ENCODE measurements at places on chromosomes 3 and 15.

GRCh38 chr3:138902171-138902570 lies 44.8 kb downstream of the FOXL2 start:
- no peak for DNase-seq

DNA sequence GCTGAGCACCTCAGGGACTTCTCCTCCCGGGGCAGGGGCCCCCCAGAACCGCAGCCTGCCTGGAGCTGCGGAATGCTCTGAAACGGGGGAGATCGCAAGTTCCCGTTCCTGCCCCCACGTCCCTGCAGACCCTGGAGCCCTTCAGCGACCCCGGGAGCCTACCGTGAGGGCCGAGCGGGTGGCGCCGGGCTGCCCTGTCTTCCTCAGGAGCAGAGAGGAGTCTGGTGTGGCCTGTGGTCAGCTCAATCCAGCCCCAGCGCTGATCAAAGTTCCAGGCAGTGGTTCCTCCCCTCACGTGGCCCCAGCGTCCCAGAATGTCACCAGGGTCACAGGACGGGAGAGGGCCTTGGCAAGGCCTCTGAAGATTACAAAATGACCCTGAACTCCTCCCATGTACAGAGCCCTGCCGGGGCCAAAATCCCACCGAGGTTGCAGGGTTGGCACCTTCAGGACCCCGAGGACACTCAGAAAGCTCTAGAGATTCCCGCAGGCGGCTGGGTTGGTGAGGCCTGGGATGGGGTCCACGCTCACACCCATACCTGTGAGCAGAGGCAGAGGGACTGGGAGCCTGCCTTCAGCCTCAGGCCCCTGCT lies at the start of gene CPN2:
Gene CPN2, minus strand, starts transcription at position 249 of the 593 bp plus-strand sequence. CDS start 8,626 bp downstream, outside the sequence.
- DNase-seq, result no peak

- DNase-seq, result no peak
These were observed 23.3 kb downstream of the SLC6A6 start for GRCh38 chr3:14425581-14426304.

DNA sequence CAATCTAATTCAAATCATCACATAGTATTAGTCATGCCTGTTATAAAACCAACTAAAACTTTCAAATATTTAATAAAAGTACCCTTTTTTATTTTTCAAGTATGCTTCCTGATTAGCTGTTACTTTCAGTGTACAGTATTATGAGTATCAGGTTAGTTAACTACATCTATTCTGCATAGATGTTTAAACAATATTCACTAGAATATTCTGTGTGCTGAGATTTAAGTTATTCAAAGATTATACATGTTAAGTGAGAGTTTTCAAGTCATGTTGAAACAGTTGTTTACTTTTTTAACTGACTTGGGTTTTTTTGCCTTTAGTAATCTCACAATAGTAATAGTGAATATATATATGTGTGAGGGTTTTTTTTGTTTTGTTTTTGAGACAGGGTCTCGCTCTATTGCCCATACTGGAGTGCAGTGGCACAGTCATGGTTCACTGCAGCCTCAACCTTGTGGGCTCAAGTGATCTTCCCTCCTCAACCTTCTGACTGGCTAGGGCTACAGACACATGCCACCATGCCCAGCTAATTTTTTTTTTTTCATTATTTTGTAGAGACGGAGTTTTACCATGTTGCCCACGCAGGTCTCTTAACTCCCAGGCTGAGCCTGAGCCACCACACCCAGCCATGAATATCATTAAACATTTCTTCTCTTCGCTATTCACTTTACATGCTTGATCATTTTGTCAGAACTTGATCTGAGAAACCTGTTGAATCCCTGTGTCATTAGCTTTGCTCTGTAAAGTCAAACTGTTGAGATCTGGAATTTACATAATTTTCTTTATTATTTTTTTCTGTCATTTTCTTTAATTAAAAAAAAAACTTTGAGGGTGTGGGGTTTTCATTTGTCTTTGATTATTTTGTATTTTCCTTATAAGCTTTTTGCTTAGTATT lies 286.2 kb upstream of the UBE2E1 start:
- no peak for DNase-seq

DNA sequence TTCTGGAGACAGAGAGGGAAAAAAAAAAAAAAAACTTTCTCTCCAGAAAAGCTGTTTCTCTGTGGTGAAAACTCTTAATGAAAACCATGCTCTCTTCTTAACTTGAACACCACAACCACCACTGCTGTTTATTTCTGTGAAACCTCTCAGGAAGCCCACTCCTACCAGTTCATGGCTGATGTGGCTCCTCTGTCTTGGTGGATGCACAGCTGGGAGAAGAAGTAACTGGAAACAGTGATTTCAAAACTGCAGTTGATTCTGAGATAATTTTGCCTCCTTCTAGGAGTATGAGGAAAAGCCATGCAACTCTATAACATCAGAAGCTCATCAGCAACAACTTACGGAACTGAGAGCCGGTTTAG lies 40.2 kb upstream of the PYGO1 start:
- DNase-seq, result no peak

- DNase-seq, result no peak
These were observed 74.2 kb downstream of the NMD3 start for GRCh38 chr3:161295325-161295724.

- no peak for DNase-seq
These were observed 382.9 kb downstream of the GABRG3 start for GRCh38 chr15:27353856-27354255.

GRCh38 chr15:70058642-70059360 lies 38.9 kb downstream of the TLE3 start:
- DNase-seq, result peak; percentile 50

GRCh38 chr3:191314109-191314728 lies 15.0 kb upstream of the CCDC50 start:
- DNase-seq, result no peak

DNA sequence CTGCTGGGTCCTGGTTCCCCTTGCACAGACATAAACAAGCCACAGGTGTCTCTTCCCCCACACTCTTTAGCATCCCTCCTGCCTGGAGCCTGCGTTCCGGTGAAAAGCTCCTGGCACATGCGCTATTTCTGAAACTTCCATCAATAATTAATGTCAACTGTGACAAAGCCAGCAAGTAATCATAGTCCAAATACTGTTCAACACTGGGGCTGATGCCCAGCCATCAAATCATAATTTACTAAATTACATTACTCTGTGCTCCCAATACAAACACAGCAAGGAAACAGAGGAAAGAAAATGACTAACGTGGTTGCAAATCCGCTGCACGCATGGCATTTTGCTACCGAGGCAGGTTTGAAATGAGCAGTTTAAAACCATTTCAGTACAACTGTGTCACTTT lies 294.7 kb downstream of the ERC2 start:
- DNase-seq, result no peak

GRCh38 chr15:85589851-85590250 lies 204.9 kb downstream of the KLHL25 start:
- no peak for DNase-seq

- DNase-seq, result no peak
These were observed 98.1 kb upstream of the CTNNB1 start for GRCh38 chr3:41101231-41101630.

GRCh38 chr3:115626006-115626409 lies 2.7 kb downstream of the GAP43 start:
- DNase-seq, result no peak

DNA sequence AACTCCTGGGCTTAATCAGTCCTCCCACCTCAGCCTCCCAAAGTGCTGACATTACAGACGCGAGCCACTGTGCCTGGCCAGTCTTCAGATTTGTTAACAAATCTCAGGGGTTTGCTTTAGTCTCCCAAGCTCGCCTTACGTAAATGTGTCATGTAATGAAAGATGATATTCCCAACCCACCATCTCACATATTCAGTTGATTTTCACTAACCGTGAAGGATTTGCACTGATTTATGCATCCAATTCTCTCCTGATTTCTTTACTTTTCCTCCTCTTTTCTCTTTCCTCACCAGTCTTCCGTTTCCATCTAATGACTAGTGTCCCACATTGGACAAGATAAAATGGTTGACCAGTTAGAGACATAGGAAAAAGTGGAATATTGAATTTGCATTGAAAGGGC lies 72.6 kb downstream of the TCF12 start:
- DNase-seq, result no peak

GRCh38 chr3:188169830-188170455 lies 16.0 kb downstream of the LPP start:
- peak; percentile 83 for DNase-seq

- DNase-seq, result no peak
These were observed 105.9 kb downstream of the KCNH8 start for GRCh38 chr3:19254189-19254588.

GRCh38 chr3:124997303-124998246 lies 58.2 kb downstream of the HEG1 start:
- no peak for DNase-seq

DNA sequence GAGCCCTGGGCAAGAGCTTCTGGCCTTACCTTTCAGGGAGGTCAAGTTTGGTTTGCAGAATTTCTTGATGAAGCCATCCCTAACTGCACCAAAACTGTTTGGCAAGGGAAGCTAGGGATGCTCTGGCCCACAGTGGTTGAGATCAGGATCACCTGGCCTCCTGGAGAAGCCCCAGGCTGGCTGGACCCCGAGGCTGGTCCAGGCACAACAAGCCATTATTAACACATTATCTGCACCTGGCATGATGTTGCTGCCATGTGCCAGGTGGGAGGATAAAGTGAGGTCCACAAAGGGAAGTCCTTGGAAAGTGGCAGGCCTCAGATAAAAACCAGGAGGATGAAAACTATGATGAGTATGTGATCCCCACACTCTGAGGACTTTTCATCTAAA lies 35.9 kb upstream of the DUSP7 start:
- DNase-seq, result no peak

- no peak for DNase-seq
These were observed 229.2 kb upstream of the ZPLD1 start for GRCh38 chr3:102205647-102206046.

GRCh38 chr15:93087825-93088199 lies 1.2 kb downstream of the RGMA start:
- peak; percentile 89 for DNase-seq

DNA sequence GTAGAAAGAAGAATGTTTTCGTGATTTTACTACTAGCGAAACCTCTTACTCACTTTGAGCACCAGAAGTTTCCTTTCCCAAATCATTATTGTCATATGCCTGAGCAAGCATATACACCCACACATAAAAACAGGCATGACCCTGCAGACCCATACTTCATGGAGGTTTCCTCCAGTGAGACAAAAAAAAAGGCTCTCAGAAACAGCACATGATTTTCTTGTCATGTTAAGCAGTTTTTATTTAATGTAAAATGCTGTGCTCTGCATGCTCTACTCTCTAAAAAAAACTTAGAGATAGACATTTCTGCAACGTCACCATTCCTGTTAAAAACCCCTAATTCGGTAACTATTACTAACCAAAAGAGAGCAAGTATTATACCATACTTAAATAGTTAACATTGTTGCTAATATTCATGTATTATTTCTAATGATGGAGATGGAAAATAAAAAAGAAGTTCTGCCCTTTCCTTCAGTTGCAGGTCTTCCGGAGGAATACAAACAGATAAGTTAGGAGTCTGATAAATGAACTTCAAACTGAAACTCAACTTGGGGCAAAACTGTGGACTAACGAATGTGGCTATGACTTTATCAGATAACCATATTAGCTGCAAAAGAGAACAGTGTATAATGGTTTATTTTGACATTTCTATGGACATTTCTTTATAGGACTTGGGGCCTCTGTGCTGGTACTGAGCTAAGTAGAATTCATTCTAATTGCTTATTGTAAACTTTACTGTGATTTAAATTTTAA lies 15.9 kb downstream of the CD200R1 start:
- DNase-seq, result no peak

DNA sequence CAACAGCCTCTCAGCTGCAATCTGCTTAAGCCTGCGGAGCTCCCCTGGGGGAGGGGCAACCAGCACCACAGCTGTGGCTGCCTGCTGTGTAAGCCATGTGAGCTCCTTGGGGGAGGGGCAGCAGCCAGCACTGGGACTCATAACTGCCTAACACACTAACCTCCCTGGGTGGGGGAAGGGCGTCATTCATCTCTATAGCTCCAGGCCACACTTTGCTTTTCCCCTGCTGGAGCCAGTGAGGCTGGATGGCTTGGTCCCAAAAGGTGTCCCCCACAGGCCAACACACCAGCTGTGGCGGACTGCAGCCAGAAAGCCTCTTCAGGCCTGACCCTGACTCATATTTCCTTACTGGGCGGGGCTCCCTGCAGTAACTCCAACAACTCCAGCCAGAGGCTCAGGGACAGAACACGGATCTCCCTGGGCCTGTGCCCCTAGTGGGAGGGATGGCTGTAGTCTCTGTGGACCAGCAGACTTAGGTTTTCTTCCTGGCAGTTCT lies 129.8 kb downstream of the PPM1L start:
- peak; percentile 72 for DNase-seq

DNA sequence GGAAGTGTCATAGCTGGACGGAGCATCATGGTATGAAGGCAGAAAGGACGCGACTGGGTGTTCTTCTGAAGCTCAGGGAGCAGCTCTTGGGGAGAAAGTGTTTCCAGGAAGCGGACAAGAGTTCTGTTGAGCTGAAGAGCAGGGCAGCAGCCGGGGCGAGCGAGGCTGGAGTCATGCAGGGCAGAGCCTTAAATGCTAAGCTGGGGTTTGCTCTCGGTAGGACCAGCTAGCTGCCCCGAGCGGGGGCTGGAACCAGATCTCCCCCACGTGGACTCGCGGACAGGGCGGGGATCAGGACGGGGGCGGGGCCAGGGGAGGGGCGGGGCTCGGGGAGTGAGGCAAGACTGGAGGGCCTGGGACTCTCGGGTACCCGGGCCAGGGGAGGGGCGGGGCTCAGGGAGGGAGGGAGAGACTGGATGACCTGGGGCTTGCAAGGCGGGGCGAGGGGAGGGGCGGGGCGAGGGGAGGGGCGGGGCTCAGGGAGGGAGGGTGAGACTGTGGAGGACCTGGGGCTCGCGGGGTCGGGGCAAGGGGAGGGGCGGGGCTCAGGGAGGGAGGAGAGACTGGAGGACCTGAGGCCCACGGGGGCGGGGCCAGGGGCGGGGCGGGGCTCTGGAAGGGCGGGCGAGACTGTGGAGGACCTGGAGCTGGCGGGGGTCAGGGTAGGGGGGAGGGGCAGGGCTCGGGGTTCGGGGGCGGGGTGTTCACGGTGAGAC lies 461 bp upstream of the FAH start:
- DNase-seq, result peak; percentile 98

DNA sequence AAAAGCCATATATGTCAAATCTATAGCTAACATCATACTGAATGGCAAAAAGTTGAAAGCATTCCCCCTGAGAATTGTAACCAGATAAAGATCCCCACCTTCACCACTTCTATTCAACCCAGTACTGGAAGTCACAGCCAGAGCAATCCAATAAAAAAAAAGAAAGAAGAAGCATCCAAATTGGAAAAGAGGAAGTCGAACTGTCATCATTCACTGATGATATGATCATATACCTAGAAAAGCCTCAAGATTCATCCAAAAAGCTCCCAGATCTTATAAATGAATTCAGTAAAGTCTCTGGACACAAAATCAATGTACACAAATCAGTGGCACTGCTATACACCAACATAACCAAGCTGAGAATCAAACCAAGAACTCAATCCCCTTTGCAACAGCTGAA lies 97.4 kb downstream of the CBLB start:
- no peak for DNase-seq

Data from sciatic nerve (tissue), 2 donors.